ENCODE measurements at places on chromosomes 3 and 15.
A peak's percentile ranks its signal among the peaks of the same experiment; 100 is the strongest.

GRCh38 chr3:87361956-87362355 is 85.6 kb upstream of the POU1F1 start:
- DNase-seq, result no peak

- DNase-seq, result no peak
These were observed 28.5 kb upstream of the LRRC34 start for GRCh38 chr3:169841171-169841570.

GRCh38 chr15:57256939-57257338 is 119.4 kb upstream of the CGNL1 start:
- DNase-seq, result no peak

- peak; percentile 66 for DNase-seq
These were observed 1.9 kb downstream of the NEIL1 start for GRCh38 chr15:75348562-75349350.

DNA sequence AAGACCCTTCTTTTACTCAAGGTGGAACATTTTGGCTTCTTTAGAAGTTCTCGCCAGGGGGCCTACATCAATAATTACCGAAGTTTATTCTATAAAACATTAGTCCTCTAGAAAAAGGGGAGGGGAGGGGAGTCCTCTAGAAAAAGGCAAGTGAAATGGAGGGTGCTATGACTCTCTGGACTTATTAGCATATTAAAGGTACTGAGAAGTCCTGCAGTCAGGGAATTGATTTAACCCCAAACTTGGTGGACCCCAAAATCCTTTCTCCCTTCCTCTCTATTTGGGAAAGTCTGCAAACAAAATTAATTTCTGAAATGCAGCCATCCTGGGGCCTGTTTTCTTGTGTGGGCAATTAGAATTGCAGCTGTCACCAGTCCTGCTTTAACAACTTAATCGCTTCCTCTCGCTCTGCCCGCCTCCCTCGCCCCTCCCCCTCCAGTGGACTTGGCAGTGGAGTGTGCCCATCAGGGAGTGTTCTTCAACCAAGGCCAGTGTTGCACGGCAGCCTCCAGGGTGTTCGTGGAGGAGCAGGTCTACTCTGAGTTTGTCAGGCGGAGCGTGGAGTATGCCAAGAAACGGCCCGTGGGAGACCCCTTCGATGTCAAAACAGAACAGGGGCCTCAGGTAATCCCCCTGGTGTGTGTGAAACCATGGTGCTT is 18.9 kb upstream of the LRRK1 start:
- DNase-seq, result no peak

DNA sequence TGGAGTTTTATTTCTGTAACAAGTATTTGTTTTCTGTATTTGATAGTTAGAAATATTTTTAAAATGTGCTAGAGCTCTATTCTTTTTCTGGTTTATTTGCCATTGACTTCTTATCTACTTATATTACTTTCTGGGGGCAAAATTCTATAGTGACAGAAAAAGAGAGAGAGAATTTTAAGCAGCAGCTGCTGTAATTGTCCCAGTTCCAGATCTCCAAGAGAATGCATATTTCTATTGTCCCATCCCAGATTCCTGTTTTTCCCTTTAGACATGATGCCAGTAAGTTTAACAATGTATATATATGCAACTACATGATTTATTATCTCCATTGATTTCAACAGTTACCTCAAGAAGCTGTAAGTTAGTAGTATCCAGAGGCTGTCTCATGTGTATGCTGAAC is 541.7 kb upstream of the ZNF385D start:
- DNase-seq, result no peak

DNA sequence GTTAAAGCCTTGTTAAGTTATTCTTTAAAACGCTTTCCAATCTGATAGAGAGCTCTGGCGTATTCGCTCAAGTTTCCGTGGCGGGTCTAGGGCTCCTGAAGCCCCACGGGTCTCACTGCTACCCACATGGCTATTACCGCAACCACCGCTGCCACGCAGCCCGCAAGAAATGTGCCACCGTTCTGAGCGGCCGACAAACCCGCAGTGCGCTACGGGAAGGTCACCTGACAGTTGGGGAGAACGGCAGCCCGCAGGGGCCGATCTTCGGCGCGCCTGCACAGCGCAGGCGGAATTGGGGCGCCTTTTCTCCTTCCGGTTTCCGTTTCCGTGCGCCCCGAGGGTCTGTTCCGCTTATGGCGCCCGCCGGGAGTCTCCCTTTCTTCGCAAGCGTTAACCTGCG is 76.6 kb upstream of the SNRPN start:
- DNase-seq, result no peak

GRCh38 chr15:60379525-60380274 is 18.1 kb downstream of the ANXA2 start:
- no peak for DNase-seq

DNA sequence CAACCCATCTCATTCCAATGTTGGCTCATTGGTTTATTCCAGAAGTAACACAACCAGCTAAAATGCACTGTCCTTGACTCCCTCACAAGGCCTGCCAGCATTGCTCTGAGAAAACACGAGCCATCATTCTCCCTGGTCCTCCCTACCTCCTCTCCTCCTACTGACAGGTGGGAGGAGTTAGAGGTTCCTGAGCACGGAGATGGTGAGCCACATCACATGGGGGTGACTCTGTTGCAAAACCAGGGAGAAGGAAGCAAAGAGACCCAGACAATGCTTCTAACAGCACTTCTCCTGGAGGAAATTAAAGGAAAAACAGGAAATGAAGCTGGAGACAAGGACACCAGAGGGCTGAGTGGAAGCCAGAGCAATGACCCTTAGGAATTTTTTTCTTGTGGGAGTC is 667.4 kb downstream of the NTRK3 start:
- DNase-seq, result no peak

DNA sequence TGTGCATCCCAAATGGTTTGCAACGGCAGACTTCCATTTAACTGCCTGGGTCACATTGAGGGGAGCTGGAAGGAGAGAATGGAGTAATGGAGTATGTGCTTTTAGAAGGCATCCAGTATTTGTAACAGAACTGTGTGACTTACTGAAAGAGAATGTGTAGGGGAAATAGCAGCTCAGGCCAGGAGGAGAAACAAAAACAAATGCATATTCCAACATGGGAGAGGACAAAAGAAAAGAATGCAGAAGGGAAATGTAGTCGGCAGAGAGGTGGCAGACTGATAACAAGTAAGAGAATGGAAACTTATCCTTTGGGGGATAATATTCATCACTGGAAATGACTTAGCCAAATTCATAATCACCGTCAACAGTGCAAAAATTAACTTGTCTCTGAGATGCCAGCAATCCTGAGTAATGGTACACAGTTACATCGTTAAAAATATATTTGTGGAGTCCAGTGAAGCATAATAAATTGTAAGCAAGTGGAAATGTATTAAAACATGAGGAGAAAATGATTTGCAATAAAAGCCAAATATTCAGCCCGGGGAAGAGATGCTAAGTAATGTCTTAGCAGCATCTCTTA is 294.9 kb upstream of the SGO1 start:
- DNase-seq, result no peak

DNA sequence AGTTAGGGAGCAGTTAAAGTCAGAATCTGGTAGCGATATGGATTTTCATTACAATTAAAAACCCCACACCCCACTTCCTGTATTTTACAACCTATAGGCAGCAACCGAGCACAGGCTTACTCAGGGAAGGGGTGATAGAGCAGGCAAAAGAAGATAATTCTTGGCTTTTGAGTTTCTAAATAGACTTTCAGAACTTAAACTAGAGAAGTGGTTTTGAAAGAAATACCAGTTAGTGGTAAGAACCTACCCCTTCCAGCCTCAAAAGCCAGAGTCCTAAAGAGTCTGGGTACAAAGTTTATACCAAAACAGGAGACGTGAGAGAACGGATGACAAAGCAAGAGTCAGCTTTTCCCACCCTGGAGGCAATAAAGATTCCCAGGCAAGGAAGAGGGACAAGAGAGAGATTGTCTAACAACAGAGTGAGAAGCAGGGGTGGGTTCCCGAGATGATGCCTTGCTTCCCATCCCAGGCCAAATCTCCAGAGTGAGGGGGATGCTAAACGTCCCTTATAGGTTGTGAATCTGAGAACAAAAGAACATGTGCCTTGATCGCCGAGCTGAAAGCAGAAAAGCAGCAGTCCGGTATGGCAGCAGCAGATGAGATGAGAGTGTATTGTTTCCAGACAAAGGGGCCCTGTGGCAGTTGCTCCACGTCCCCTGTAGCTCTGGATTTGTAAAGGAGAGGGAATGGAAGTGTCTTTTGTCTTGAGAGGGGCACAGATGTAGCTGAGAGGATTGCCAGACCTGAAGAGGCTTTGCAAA is 36.8 kb downstream of the KLHL6 start:
- DNase-seq, result peak; percentile 72

GRCh38 chr15:55775316-55775715 is 32.4 kb upstream of the PRTG start:
- DNase-seq, result no peak

- no peak for DNase-seq
These were observed 353.9 kb upstream of the TPRG1 start for GRCh38 chr3:188817935-188818269.

- DNase-seq, result no peak
These were observed 8.9 kb upstream of the IDH3A start for GRCh38 chr15:78140292-78140691.

- no peak for DNase-seq
These were observed 74.6 kb downstream of the ZBTB20 start for GRCh38 chr3:115072265-115073021.

- DNase-seq, result no peak
These were observed 110.3 kb downstream of the OXSM start for GRCh38 chr3:25900161-25900560.

GRCh38 chr15:78340231-78341056 is at the start of gene CRABP1:
Gene CRABP1 (plus strand): TSS chr15:78340353. CDS start chr15:78340429, 76 bp downstream.
- DNase-seq, result no peak

- no peak for DNase-seq
These were observed 399.3 kb downstream of the FOXP1 start for GRCh38 chr3:71184252-71184651.

DNA sequence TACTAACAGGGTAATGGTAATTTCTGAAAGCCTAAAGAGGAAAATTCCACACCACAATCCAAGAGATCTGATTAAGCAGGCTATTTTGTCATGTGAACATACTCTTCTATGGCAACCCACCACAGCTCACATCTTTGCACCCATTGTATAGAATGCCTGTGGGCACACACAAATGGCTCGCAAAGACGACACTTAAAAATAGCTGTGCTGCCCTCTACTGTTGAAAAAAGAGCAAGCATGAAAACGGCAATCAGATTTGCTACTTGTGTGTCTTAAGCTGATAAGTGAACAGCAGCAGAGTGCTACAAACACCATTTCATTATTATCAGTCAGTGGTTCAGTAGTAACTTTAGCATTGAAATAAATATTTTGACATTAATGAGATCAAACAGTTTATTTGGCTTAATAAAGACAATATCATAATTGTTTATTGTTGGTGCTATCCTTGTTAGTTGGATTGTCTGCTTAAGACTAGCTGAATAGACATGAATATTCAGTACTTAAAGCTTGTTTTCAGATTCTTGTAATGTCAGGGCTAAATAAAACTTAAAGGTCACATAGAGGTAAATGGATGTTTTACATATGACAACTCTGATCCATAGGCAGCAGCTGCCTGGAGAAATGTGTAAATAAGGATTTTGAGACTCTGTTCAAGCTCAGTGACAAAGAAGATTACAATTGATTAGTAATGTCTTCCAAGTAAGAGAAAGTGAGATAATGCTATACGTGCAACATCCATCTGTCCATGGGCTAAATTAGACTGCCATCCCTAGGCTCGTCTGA is 199.1 kb downstream of the LRRN1 start:
- DNase-seq, result peak; percentile 55

DNA sequence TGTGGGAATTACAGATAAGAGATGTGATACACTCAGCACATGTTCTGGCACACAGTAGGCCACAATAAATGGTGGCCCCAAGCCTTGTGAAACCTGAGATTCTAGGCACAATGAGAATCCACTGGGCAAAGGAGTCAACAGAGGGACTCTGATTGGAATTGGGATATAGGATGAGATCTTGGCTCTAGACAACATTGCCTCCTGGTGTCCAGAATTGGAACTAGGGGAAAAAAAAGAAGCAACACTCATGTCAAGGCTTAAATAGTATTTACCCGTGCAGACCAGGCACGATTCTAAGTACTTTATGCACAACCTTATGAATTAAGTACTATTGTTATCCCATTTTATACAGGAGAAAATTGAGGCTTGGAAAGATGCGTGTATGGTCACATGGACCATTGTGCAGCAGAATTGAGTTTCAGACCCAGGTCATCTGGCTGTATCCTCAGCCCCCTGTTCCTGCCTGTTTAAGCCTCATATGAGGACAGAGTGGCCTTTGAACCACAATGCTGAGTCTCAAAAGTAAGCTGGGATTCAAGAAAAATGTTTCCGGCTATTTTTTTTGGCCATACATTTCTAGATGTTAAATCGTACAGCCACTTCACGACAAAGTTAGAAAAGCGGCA is 124.8 kb downstream of the SV2B start:
- peak; percentile 81 for DNase-seq

GRCh38 chr15:26974120-26974780 is 3.3 kb downstream of the GABRG3 start:
- DNase-seq, result peak; percentile 72

DNA sequence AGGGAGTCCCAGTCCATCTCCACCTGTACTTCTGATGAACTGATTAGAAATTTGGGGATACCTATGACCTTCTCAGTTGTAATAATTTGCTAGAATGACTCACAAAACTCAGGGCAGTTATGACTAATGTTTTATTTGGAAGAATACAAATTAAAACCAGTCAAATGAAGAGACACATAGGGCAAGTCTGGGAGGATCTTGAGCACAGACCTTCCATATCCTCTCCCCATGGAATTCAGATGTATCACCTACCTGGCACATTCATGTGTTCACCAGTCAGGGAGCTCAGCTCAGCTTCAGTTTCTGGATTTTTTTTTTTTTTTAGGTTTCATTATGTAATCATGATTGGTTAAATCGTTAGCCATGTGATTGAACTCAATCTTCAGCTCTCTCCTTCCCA is 247.7 kb downstream of the VGLL3 start:
- DNase-seq, result no peak

- DNase-seq, result no peak
These were observed 137.4 kb upstream of the SLC7A14 start for GRCh38 chr3:170723241-170723640.

- no peak for DNase-seq
These were observed 47.0 kb downstream of the PSMD6 start for GRCh38 chr3:63976161-63976871.

Data from NCI-H1417 (cell line).